ENCODE measurements at places on chromosomes 6 and 20. TPM values are rescaled to one million over a fixed set of nuclear protein-coding genes. Genes with fewer than 3 reads are reported as not detected.
A peak's percentile ranks its signal among the peaks of the same experiment; 100 is the strongest.

DNA sequence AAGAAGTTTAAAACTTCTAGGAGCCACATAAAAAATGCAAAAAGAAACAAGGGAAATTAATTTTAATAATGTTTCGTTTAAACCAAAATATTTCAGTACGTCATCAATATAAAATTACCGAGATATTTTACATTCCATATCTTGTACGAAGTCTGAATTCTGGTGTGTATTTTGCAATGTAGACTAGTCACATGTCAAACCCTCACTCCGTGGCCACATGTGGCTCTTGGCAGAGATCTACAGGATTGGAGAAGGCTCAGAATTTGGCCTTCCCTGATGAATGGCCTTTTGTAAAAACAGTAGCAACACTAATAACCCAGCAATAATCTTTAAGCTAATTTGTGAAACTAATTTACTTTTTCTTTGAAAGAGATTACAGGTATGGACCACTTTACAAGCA is 217.1 kb downstream of the PRL start:
- DNase-seq = no peak

GRCh38 chr6:27679964-27680694 is 207.2 kb upstream of the ZNF184 start:
- no peak for DNase-seq

- DNase-seq = no peak
Observed at GRCh38 chr20:18254615-18255014, 33.7 kb upstream of the ZNF133 start.

DNA sequence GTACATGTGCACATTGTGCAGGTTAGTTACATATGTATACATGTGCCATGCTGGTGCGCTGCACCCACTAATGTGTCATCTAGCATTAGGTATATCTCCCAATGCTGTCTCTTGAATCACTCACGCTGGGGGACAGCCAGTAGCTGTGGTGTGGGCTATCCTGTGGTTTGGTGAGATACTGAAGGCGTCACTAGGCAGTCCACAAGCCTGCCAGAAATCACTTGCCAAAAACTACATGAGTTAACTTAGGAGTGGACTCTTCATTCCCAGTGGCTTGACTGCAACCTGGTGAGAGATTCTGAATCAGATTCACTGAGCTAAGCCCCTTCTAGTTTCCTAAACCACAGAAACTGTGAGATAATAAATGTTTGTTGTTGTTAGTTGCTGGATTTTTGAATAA is 191.3 kb downstream of the TSHZ2 start:
- DNase-seq = no peak

DNA sequence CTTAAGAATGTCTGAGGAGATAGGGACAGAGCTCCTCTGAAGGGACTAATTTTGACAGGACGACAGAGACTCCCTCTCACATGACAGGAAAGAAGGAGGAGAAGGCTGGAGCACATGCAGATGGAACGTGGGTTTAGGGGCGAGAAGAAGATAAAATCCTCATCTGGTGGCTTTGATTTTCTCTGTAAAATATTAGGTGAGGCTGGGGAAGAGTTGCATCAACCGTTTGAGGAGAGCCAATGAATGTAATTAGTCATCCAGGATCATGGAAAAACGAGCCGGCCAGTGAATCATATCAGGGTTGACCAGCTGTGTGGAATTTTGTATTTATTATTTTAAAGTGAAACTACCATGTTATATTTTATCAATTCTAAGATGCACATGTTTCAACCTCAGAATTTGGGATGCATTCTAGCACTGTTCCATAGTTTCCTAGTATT is 46.9 kb upstream of the ADGRF4 start:
- DNase-seq = no peak

DNA sequence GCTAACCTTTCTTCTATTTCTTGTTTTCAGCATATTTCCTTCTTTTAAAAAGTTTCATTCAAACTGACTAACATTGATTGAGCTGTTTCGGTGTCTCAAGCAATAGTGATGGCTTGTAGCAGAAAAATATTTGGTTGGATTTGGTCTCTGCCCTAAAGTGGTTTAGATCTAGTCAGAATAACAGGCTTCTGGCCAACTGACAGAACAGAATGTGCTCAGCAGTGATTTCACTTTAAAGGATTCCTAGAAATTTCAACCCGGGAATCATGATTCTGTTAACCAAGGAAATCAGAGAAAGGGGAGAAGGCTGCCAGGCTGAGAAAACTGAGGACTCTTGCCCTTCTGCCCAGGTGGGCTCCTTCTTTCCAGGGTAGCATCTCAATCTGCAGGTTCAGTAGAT is 16.6 kb upstream of the GSTA1 start:
- peak; percentile 66 for DNase-seq

DNA sequence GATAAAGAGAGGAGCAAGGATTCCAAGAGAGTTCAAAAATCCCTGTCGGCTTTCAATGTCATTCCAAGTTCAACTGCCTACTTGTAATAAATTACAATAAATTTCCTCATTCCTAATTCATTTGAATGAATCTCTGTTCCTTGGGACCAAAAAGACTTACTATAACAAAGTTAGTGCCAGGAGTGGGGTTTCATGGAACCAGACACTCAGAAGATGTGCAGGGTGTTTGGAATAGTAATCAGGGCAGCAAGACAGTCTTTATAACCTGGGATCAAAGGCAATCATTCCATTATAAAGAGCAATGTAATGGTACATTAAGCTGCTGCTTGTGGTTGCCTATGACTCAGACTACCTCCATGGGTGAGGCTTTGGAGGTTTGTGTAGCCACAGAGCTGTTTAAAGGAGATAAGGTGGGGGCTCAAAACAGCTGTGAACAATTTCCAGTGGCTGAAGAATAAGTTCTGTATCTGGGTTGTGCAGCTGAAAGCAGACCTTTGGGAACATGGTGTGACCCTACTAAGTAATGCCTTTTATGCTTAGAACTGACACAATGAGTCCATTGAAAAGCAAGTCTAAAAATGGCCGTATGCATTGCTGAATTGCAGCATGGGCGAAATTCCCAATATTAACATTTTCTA is 159.9 kb downstream of the LINC00237 start:
- no peak for DNase-seq

DNA sequence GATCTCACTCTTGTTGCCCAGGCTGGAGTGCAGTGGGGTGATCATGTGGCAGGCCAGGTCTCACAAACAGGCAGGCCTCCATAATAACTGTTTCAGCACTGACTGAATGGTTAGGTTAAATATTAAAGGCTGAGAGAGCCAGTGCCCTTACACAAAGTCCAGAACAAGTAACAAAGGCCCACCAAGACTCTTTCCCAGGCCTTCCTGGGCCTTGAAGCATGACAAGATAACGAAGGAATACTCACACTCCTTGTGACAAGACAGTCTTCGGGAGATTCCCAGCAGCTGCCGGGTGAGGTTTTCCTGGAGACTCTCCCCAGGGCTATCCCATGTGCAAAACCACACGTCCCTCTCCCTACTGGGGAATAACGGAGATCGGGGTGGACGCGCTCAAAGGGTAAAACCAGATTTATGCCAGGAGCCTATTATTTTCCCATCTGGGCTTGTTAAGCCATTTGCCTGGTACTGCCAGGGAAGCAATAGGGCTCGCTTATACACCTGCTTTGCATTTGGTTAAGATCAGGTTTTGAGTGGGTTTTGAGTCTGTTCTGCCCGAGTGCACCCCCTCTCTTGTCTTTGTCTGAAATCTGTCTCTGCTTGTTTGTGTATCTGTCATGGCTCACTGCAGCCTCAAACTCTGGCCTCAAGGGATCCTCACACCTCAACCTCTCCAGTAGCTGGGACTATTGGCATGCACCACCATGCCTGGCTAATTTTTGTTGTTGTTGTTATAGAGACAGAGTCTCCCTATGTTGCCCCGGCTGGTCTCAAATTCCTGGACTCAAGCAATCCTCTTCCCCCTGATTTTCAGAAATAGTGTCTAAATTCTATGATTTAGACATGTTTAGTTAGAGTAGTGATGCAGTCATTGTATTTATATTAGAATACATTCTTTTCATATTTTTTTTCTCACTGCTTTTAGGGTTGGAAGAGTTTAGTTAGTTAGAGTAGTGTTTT is 1.4 kb upstream of the ENPP3 start:
- DNase-seq = no peak

GRCh38 chr6:43943781-43944250 is 173.8 kb downstream of the VEGFA start:
- DNase-seq = no peak

DNA sequence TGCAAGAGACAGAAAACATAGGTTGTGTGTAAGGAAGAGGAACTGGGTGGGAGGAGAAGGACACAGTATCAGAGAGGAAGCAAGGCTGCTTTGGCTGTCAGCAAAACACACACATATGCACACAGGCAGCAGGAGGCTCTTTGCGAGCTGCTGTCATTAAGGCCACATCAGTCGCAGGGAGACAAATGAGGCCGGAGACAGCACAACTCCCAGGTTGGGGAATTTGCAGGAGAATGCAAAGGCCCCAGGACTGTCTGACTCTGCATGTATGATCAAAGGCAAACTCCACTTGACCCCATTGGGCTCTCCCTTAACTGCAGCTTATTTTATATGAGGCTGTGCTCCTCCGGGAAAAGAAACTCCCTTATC is 35.3 kb downstream of the METTL24 start:
- peak; percentile 73 for DNase-seq

DNA sequence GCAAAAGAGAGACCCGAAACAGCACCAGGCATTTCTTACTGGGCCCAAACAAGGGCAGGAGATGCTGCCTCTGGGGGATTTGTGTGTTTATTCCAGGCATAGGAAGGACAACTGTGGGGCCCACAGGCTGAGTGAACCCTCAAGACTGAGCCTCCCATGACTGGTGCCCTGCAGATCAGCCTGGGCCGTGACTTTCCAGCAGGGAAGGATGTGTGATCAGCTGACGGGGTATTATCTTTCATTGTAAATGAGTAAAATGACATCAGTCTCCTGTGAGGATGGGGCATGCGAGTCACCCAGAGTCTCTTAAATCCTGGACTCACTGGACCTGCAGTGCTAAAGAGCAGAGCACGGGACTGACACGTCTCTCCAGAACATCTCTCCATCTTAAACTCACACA is 3.9 kb upstream of the TEAD3 start:
- no peak for DNase-seq

GRCh38 chr6:13725570-13725969 is 13.9 kb upstream of the RANBP9 start:
- peak; percentile 16 for DNase-seq

DNA sequence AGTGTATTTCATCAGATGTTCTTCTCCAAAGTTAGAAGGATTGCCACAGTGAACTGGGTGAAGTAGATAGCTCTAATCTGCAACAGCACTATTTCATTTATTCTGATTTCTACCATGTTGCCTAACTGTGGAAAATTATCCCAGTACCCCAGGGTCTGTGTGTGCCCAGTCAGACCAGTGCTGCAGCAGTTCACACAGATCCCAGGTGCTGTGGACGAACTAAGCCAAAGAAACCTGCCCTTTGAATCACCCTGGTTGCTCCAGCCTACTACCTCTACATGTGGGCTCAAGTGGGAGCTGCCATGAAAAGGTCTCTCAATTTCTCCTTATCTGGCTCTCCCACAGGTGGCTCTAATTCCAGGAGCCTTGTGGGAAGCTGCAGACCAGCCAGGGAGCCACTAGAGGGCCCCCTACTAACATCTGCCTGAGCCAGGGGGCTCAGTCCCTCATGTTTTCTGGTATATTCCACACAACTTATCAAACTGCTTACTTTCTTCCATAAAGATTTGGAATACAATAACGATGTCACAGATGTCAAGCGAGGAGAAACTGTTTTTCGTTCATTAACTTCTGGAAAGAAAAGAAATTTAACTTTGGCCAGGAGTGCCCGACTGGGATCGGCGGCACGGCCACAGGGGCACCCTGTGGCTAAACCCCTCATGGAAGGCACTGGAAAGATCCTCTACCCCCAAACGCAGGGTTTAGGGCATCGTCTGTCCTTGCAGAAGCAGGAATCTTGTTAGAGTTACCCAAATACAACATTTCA is 31.6 kb upstream of the LY86 start:
- DNase-seq = peak; percentile 40

- DNase-seq = no peak
Observed at GRCh38 chr6:111581957-111582356, 23.7 kb downstream of the TRAF3IP2 start.

GRCh38 chr20:46807998-46808397 is 86.6 kb upstream of the EYA2 start:
- DNase-seq = no peak

DNA sequence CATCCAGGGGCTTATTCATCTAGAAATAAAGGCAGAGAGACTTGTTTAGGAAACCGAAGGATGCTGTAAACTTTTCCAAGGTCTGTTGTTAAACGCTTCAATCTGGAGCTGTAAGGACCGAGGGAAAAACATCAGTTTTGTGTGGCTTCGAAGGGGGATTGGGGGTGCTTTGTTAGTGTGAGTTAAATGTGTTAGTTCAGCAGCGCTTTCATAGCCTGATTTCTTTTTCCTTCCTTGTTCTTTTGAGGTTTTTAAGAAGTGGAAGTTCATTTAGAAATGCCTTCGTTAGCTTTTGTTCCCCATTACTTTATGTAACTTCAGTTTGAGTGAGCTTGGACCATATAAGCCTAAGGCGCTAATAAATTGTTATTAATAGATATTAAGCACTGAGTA is 1.5 kb downstream of the ANKS1A start:
- peak; percentile 3 for DNase-seq

- no peak for DNase-seq
Observed at GRCh38 chr6:6046716-6047115, 40.0 kb upstream of the NRN1 start.

DNA sequence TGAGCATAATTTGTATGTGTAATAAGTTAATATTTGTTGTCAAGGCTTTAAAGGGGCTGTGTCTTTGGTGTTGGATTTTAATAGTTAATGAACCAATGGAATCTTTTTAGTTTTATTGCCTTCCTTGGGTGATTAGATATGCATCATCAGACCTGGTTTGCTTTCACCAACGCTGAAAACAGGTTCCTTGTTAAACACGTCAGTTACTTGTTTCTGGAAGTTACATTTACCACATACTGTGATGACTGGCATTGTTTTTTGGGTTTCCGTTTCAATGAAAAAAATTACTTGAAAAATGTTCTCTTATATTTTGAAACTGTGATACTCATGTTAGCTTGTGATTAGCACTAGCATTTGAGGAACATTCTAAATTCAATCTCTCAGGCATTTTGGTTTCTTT is 58.6 kb upstream of the RNF144B start:
- DNase-seq = no peak

DNA sequence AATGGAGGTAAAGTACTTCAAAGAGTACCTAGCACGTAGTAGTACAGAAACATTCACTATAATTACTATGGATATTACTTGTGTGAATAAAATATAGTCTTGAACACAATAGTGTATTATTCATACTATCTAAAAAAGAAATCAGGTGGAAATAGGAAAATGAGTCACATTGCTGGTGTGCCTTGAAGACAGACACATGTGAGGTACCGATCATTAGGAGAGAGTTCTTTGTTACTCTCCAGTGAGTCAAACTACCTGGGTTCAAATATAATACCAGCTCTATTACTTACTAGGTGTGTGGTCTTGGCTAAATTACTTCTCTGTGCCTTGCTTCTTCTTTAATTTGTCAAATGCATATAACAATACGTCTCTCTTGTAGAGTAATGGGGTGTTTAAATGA is 50.8 kb upstream of the BEND6 start:
- no peak for DNase-seq

The PGC gene
- 0.96 TPM for total RNA-seq

The SIRPG gene
- 3.4 TPM for total RNA-seq

The GPX5 gene
- total RNA-seq = 4.6 TPM

The RAET1L gene
- not detected for total RNA-seq

The GLP1R gene
- 2.6 TPM for total RNA-seq

The CNBD2 gene
- total RNA-seq = 0.48 TPM

The TAP1 gene
- 25.0 TPM for total RNA-seq

The BPIFB1 gene
- total RNA-seq = 1.4 TPM

The NRSN1 gene
- 6.5 TPM for total RNA-seq

The SMOC2 gene
- total RNA-seq = 146 TPM

Data from umbilical cord (tissue), 2 donors.